ENCODE measurements at places on chromosomes 12 and 14.

DNA sequence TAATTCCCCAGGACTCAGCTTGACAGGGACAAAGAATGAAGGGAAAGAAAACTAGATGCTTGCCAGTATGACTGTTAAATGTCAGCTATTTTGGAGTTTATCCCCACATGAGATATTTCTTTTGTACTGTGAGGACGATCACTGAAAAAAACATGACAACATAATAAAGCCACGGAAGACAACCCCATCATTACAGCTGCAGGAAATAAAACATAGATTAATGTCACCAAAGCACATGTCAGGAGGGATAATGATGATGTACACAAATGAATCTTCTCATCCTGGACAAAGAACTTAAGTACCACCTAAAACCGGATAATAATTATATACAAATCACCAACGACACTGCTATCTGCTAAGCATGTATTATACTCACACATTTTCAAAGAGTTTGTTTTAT lies 84.6 kb upstream of the GRIP1 start:
- DNase-seq: peak; percentile 80

- DNase-seq: no peak
These were observed 243.7 kb downstream of the PAX9 start for GRCh38 chr14:36905272-36905888.

DNA sequence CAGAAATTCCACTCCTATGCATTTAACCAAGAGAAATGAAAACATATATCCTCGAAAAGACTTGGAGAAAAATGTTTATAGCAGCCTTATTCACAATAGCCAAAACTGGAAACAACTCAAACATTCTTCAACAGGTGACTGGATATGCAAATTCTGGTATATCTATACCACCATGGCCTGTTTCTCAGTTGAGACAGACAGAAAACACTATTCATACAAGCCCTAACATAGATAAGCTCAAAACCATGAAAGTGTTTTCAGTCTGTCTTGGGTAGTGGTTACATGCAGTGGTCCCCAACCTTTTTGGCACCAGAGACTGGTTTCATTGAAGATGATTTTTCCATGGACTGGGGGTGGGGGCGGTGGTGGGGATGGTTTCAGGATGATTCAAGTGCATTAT lies 83.8 kb downstream of the SRGAP1 start:
- DNase-seq: no peak

DNA sequence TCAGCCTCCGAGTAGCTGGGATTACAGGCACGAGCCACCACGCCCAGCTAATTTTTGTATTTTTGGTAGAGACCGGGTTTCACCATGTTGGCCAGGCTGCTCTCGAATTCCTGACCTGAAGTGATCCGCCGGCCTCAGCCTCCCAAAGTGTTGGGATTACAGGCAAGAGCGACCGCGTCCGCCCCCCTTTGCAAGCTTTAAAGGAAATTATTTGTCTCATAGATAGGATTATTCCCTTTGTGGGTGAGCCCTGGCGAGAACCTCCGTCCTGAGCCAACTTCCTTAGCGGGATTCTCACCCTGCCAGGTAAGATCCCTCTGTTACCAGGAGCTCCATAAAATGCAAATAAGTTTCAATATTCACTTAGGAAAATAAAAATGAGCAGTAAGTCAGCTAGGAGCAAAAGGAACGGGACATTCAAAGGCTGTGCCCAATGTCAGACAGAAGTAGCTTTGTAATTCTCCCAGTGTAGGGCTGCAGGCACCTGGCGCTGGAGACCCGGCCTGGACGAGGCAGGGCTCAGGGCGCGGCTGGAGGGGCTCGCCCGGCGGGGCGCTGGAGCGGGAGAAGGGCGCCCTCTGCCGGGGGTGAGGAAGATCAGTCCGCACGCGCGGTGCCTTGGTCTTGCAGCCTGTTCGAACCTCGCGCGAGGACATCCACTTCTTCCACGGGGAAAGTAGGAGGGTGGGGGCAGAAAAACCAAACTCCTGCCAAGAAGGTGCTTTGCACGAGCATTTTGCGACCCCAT lies 47.2 kb upstream of the PLXNC1 start:
- DNase-seq: peak; percentile 74

DNA sequence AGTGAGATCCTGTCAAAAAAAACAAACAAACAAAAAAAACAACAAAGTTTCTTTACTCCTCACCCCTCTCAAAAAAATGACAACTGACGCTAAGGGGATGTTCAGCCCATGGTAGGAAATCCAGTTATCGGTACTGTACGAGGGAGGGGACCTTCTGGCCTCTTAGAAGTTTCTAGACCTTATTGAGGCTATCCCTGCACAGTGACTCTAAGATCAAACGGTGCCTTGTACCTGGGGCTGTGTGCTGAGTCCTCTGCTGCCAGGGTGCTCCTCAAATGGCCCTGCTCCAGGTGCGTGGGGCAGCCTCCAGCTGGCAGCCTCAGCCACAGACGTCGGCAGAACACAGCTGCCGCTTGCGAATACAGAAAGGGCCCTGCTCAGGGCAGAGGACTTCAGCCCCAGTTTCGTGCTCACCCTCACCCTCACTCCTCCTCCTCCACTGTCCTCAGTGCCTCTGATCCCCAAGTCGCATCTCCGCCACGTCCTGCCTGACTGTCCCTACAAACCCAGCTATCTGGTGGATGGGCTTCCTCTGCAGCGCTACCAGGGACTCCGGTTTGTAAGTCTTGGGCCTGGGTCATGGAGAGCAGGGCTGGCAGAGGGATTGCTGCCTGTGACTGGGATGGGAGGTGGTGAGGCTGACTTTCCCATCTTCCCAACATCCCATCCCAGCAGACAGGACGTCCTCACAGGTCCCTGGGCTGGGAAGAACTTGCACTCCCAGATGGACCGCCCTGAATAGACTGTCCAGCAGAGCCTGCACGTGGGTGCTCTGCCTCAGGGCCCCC lies 90.9 kb downstream of the B4GALNT3 start:
- DNase-seq: no peak

DNA sequence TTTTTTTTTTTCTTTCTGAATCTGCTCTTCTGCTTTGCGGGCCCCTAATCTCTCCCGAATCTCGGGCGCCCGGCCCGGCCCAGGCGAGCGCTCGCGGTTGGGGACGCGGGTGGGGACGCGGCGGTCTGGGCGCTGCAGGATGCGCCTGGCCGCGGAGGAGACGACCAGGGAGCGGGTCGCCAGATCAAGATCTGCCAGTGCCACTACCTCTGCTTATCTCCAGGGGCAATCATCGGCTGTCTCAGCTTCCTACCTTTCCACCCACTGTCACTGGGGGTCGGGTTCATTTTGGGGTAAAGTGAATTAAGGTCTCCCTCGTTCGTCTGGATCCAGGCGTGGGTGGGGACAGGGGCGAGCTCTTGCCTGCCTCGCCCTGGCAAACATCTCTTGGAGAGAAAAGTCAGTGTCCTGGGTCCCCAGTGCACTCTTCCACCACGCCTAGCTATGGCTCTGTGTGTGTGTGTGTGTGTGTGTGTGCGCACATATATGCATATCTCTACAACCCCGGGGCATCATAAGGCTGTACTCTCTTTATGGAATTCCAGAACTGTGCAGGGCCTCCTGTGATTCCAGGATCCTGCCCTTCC lies 422.3 kb downstream of the VRK1 start:
- no peak for DNase-seq

DNA sequence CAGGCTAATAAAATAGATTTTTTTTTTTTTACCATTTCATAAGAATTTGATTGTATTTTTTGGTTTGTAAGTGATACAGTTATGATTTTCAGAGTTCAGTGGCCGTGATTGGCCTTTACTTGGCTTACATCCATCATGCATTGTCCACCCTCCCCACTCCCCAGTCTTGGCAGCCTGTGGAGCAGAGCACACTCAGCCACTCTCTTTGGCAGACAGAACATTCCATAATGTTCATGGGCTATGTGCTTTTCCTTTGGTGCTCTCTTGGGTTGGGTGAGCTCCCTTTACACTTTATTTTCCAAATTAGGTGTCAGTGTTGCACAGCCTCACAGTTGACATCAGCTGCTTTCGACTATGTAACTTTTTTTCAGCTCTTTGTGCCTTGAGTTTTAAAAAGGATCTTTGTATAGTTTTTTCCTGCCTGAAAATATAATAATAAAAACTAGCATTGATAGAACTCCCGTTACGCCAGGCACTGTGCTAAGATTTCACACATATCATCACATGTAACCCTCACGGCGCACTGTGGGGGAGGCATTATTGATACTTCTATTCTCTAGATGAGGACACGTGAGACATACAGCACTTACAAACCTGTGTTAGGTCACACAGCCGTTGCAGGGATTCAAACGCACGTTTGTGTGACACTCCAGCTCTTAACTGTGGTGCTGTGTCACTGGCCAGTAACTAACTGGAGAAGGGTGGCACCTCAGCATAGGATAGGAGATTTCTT lies 21.5 kb downstream of the SUDS3 start:
- DNase-seq: no peak

- DNase-seq: no peak
These were observed 673.7 kb upstream of the TBX3 start for GRCh38 chr12:115357681-115358080.

DNA sequence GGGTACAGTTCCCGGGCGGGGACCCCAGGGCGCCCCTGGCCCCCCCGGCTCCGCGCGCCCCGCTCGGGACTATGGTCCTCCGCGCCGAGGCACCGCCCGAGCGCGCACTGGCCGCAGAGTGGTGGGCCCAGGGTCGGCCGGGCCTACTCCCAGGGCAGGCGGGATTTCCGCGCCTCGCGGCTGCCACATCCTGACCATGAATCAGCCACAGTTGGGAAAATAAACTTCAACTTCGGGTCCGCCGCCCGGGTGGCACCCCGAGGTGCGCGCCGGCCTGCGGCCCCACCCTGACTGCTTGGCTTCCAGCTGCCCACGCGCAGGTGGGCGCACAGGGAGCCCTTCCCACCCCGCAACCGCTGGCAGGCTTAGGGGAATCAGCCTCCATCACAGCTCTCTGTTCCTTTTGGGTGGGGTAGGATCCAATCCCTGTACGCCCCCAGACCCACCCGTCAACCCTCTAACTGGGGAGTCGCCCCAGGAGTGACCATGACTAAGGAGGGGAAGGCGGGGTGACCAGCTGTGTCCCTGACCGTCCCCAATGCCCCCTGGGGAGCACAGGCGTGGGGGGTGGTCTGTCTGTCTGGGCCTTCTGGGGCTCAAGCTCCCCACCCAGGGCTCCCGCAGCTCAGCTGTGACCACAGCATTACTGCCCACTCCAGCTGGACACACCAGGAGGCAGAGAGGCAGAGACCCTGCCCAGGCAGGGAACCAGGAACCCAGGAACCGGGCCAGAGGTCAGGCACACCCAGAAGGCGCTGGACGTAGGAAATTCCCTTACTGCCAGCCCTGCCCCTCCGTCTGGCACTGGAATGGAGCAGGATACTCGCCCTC lies 678 bp downstream of the INF2 start:
- DNase-seq: no peak

GRCh38 chr12:129966146-129966995 lies 62.5 kb upstream of the TMEM132D start:
- no peak for DNase-seq

- no peak for DNase-seq
These were observed 142.4 kb downstream of the OTOGL start for GRCh38 chr12:80241576-80242273.

- peak; percentile 45 for DNase-seq
These were observed 151.5 kb upstream of the MGAT4C start for GRCh38 chr12:86407620-86408208.

- no peak for DNase-seq
These were observed 70.7 kb upstream of the PSMA6 start for GRCh38 chr14:35221462-35221861.

- no peak for DNase-seq
These were observed 7.1 kb downstream of the ASB2 start for GRCh38 chr14:93969082-93969828.

- DNase-seq: no peak
These were observed 11.6 kb downstream of the PKP2 start for GRCh38 chr12:32884962-32885361.

GRCh38 chr12:3276226-3276625 lies 199.0 kb downstream of the TSPAN9 start:
- DNase-seq: no peak

DNA sequence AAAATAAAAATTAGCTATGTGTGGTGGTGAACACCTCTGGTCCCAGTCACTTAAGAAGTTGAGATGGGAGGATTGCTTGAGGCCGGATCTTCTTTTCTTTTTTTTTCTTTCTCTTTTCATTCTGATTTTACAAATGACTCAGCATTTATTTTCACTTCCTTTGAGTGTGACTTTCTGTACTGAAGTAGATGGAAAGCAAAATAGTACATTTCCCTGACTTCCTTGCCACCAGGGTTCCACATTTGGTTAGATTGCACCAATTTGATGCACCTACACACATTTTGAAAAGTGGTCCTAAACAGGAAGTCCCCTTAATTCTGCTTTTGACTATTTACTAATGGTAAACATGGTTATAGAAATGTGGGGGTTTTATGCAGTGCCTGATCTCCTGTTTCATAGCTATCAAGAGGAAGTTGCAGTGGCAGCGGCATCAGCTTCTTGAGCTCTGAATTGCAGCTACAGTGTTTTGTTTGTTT lies 13.0 kb upstream of the LEMD3 start:
- no peak for DNase-seq

DNA sequence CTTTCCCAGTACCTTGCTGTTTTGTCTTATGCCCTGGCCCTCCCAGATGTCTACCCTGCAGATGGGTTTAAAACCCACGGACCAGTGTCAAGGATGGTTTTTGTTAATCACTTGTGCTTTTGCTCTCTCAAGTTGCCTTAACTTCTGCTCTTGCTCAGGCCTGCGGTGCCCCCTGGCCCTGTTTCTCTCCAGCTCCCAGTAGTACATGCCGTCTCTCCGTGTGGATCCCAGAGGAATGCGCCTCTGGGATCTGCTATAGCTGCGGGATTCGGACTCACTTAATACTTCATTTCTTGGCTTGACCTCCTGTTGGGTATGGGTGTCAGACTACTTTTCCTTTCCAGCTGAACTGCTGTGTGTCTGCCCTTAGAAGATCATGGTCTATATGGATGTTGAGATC lies 14.5 kb downstream of the PLEKHG3 start:
- DNase-seq: no peak

DNA sequence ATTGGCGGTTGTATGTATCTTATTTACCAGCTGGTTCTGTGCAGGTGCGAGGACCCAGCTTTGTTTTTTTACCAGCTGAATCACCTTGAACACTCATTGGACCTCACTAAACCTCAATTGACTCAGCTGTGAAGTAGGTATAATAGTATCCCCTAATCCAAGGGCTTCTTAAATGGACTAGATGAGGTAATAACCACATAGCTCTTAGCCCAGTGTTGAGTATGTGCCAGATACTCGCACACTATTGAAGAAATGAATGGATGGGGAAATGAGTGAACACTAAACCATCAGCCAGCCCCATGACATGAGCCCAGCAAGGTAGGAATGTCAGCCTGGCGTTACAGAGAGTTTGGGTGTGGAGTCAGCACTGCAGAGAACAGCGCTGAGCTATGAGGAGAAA lies 79.7 kb downstream of the RIMBP2 start:
- no peak for DNase-seq

All from COR-L47 (cell line).